ENCODE measurements at places on chromosomes 5 and 9. TPM values are rescaled to one million over a fixed set of nuclear protein-coding genes. Genes with fewer than 3 reads are reported as not detected.

Gene PCDHA12
- not detected for total RNA-seq

Gene RANBP17
- total RNA-seq = 3.0 TPM

Gene PCDHB4
- 0.19 TPM for total RNA-seq

Gene ZNF454
- not detected for total RNA-seq

Gene CER1
- total RNA-seq = not detected

Gene CORO2A
- 3.4 TPM for total RNA-seq

Gene POU5F2
- 1.7 TPM for total RNA-seq

Gene ALDOB
- not detected for total RNA-seq

Gene COL27A1
- 2.4 TPM for total RNA-seq

Gene GDNF
- not detected for total RNA-seq

Gene WNK2
- 0.69 TPM for total RNA-seq

Gene NR4A3
- total RNA-seq = 20.2 TPM

Gene TUSC1
- total RNA-seq = not detected

Gene CCDC183
- 3.2 TPM for total RNA-seq

Gene NMUR2
- not detected for total RNA-seq

Gene SMIM33
- 0.99 TPM for total RNA-seq

Gene GIN1
- 6.1 TPM for total RNA-seq

Gene CATSPER3
- total RNA-seq = 0.69 TPM

Gene FOXD4L6
- total RNA-seq = not detected

Gene JAKMIP2
- total RNA-seq = 0.16 TPM

Gene PCDHGA9
- total RNA-seq = 0.18 TPM

Gene SLC46A2
- not detected for total RNA-seq

Gene PCA3
- total RNA-seq = not detected

Gene ANKRD31
- total RNA-seq = 0.18 TPM

Gene SOHLH1
- total RNA-seq = not detected

Gene ANKRD18B
- 0.51 TPM for total RNA-seq

Gene PAEP
- total RNA-seq = not detected

Gene TSC1
- 38.1 TPM for total RNA-seq

Gene TJP2
- 11.3 TPM for total RNA-seq

Gene SLC1A1
- total RNA-seq = not detected

Gene PCDHB16
- total RNA-seq = not detected

Gene PRRX2
- total RNA-seq = not detected

Gene GPX3
- not detected for total RNA-seq

Gene CDC25C
- not detected for total RNA-seq

Gene ADAMTS12
- total RNA-seq = not detected

Gene MLANA
- not detected for total RNA-seq
